Activated CD4-positive, alpha-beta T cell treated with anti-CD3 and anti-CD28 coated beads, Interleukin-10, Interleukin-2, amounts not matched to agents 100 ng/mL and 50 ng/mL, durations not matched to agents 16 hours and 8 hours (primary cell): ENCODE measurements at places on chromosomes 12 and 14.

- DNase-seq, result no peak
These were observed 56.9 kb upstream of the DHRS4 start for GRCh38 chr14:23896609-23897153.

DNA sequence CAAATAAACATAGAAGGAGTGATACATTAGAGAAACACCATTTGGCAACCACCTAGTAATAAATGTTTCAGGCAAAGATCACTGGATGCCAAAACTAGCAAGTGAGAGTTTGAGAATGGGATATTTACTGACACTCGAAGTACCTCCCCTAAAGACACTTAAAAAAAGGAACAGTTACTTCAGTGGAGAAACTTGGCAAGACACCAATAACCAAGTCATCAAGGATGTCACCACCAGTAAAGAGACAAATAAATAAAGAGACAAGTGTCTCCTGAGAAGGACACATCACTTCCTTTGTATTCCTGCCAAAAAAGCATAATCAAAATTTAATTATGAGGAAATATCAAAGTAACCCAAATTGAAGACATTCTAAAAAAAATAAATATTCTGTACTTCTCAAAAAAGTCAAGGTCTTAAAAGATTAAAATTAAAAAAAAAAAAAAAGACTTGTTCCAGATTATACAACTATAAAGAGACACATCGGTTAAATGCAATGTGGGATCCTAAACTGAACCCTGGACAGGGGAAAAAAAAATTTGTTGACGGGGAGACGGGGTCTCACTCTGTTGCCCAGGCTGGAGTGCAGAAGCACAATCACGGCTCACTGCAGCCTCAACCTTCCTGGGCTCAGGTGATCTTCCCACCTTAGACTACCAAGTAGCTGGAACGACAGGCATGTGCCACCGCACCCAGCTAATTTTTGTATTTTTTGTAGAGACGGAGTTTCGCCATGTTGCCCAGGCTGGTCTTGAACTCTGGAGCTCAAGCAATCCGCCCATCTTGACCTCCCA, 26.4 kb downstream of the TM7SF3 start:
- no peak for DNase-seq

DNA sequence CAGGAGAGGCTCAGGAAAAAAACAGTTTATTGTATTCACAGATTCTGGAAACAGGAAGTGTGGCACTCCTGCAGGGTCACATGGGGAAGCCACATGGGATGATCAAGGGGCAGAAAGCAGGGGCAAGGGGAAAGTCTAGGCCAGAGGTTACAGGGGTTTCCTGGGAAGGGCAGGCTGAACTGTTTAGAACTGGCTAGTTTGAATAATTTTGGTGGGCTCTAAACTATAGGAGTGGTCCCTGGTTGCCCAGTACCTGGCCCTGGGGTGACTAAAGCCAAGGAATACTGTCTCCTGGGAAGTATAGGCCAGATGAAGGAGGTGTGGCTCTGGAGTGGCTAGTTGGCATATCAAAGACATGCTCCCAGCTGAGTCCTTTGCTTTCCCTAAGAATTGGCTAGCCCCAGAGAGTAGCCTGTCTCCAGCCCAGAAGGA, 169.2 kb downstream of the SLC41A2 start:
- no peak for DNase-seq

GRCh38 chr14:25049568-25050268, at the start of gene STXBP6:
Gene STXBP6, minus strand, starts transcription at chr14:25050147. Its CDS starts 75,329 bp downstream, at chr14:24974818.
- peak; percentile 4 for DNase-seq

- no peak for DNase-seq
These were observed 3.9 kb upstream of the TMEM233 start for GRCh38 chr12:119589634-119590033.

DNA sequence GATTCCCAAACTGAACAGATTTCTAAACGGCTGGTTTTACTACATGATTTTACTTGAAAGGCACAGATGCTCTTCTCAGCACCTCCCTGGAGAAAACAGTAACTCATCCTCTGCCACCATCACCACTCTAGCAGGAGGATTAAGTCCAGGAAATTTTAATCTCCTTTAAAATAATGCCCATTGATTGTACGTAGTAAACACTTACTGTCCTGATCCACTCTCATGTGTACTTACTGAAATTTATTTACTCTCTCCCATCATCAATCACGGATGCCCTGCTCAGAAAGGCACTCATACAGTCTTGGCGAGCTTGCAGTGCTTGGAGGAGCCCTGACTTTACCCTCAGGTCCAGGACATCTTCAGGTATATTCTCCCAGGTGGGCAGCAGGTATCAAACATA, 239.8 kb upstream of the EGLN3 start:
- no peak for DNase-seq

DNA sequence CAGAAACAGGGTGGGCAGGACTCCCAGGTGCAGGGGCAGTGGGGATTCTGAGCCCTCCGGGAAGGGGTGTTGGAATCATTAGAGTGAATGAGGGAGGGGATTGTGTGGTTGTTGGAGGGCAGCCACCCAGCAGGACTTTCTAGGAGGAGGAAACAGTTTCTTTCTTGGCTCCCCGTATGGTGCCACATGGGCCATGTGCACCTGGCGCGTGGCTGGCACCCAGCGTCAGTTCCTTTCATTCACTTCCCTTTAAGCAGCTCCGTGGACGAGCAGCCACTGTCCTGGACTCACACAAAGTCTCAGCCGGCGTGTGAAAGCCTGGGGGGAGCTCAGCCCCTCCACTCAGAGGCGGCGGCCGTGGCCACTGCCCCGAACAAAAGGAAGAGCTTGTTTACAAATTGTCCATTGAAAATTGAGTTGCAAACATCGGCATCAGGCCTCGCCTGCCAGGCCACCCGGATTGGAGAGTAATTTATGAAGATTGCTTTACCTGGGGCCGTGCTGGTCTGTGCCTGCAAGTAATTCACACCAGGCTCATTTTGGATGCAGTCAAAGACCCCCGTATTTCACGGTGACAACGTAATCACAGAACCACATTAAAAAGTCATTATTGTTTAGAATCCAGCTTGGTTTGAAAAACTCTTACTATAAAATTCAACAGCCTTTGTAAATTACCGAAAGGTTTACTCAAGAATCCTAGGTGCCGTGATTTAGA, 101.7 kb upstream of the C14orf180 start:
- DNase-seq, result no peak

- no peak for DNase-seq
These were observed 2.9 kb upstream of the CLMN start for GRCh38 chr14:95322651-95323050.

GRCh38 chr12:52235822-52236361, 2.8 kb downstream of the KRT7 start:
- DNase-seq, result no peak
